Esophagus squamous epithelium (tissue), 5 donors: ENCODE measurements at places on chromosomes 1 and 21.

- no peak for DNase-seq
Observed at GRCh38 chr1:196902344-196902743, 14.5 kb downstream of the CFHR4 start.

- no peak for DNase-seq
Observed at GRCh38 chr21:38869196-38869595, 63.5 kb downstream of the ETS2 start.

DNA sequence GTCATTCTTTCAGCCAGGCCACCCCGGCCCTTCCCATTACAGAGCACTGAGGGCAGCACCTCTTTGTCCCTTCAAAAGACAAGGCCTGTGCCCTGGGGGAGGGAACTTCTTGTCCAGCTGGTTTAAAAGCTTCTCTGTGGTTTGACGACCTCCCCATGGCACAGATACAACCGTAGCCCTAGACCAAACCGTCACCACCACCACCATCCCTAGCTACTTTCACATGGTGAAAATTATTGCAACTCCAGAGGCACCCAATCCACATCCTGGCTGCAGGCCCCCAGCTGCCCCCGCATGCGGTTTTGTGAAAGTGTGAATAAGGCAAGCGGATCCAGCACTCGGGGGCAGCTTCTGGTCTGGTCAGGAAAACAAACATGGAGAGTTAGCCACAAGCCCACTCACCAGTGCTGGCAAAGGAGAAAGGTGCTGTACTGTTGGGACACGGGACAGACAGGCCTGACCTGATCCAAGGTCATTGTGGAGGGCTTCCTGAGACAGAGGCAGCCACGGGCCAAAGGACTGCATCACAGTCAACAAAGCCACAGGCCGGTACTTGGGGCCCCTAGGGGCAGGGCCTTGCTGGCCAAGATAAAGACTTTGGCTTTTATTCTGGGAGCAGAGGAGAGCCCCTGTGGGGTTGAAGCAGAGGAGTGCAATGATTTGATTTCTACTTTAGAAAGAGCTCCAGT, 31.2 kb downstream of the CDCA8 start:
- DNase-seq = no peak

DNA sequence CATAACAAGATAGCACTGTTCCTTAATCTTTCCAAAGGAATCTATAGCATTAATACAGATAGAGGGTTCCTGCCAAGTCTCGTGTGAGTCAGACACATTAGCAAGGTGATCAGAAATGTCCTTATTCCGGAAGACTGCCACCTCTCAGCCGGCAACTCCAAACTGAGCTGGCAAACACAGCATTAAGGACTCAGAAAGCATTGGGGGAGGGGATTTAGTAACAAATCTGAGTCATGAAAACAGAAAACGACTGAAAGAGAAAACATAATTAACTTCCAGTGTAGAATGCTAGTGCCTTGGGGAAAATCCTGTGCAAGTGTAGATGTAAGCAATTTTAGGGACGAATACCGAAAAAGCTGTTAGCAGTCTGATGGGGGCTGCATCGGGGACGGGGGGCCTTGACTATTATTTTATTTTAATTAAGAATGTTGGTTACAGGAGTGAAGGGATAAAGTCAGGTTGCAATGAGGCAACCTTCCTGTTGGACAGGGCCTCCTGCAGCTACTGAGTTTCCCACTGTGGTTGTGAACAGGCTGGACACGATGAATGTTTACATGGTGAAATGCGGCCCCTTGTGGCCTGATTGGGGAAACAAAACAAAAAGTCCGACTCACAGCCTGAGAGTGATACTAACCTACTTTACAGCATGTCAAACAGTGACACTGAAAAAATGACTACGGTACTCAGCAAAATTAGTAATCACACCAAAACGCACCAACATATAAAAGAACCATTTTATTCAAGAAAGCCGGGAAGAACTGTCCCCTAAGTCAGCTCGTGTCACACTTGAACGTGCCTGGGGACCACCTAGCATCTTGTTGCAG, 20.7 kb downstream of the MIS18A start:
- DNase-seq = no peak

DNA sequence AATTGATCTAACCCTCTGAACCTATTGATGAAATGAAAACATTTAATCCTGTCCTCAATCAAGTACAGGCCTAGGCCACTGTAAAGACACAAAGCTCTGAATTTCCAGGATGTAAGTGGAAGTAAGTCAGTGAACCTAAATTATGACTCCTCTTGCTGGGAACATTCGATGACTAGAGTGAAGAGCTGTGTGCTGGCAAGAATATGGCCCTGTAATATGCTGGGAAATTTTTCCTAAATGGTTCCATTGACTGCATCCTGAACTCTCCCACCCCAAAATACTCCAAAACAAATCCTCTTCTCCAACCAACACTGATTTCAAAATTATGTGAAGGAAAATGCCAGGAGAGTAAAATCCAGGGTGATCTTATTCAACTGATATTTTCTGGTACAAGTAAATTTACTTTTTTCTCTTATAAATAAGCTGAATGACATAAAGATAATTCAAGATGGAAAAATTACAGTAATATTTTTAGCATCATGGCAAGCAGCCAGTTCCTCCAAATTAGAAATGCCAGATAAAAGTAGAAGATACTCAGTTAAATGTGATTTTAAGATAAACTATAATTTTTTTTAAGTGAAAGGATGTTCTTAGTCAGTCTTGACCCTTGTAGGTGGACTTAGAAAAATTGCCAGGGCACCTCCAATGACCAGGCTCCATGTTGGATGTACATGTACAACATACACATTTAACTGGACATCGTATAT, 269.4 kb downstream of the PTGER3 start:
- DNase-seq = no peak

- no peak for DNase-seq
Observed at GRCh38 chr21:46138383-46138970, 16.9 kb downstream of the FTCD start.

GRCh38 chr1:2627746-2628145, 5.1 kb downstream of the MMEL1 start:
- no peak for DNase-seq

GRCh38 chr1:184878002-184878401, 96.3 kb downstream of the NIBAN1 start:
- DNase-seq = no peak
